ENCODE measurements at places on chromosomes 16 and 17.
A peak's percentile ranks its signal among the peaks of the same experiment; 100 is the strongest.

DNA sequence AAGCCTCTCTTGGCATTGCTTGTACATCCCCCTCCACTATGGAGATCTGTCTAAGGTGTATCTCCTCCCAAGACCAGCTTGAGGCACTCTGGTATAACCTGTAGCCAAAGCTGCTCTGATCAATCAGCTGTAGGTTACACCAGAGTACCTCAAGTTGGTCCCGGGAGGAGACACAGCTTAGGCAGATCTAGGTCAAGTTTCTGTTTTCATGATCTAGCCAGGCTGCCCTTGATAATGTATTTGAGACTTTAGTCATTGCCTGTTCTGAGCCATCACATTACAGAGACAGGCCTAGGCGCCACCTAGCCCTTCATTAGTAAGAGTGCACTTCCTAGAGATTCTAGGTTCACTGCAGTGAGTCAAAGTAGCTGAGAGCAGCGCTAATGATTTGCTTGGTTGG, 31.4 kb downstream of the ASGR1 start:
- DNase-seq: no peak

DNA sequence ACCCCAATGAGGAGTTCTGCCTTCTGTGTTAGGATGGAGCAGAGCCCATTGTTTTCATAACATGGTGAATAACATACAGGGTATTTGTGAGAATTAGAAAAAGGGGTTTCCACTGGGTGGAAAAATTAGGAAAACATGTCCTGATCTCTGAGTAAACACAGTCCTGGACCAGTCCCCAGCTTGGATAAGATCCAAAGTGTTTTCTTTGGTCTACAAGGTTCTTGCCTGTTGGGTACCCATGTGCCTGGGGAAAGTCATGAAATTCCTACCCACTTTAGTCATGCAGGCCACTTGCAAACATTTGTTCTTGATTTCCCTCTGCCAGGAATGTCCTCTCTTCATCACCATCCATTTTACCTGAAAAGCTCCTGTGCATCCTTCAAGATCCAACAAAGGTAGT, 164.8 kb upstream of the DYNLRB2 start:
- no peak for DNase-seq

GRCh38 chr17:60422162-60422665, at the start of gene CHCT1:
CHCT1 (plus strand) TSS chr17:60422489; CDS start chr17:60422593, 104 bp downstream.
- DNase-seq: no peak

GRCh38 chr16:30430428-30430970, 669 bp upstream of the DCTPP1 start:
- peak; percentile 81 for DNase-seq

DNA sequence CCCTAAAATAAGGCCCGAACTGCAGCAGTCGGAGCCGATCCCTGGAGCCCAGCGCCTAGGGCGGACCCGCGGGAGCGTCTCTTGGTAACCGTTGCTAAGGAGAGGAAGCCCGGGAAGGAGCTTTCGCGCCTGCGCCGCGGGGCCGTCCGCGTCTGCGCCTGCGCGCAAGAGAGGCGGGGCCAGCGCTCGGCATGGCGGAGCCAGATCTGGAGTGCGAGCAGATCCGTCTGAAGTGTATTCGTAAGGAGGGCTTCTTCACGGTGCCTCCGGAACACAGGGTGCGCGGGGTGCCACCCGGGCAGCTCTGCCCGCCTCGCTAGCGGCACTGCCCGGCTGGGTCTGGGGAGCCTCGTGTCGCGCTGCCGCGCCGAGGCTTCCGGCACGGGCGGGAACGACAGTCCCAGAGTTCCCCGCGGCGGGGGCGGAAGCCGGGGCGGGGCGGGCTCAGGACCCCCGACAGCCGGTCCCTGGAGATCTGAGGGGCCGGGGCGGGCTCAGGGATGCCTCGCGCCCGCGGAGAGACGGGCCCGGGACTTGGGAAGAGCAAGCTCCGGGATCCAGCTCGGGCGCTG, at the start of gene CDK10:
TSS of gene CDK10 (plus strand) at position 170 of the 572 bp plus-strand sequence. CDS start at position 192, 22 bp downstream.
- peak; percentile 75 for DNase-seq

GRCh38 chr17:64385187-64386083, 5.2 kb downstream of the PECAM1 start:
- DNase-seq: peak; percentile 30

- DNase-seq: no peak
These were observed 17.8 kb downstream of the TSPOAP1 start for GRCh38 chr17:58310511-58311428.

- no peak for DNase-seq
These were observed 321.8 kb downstream of the HS3ST3B1 start for GRCh38 chr17:14622615-14623101.

- no peak for DNase-seq
These were observed 8.1 kb upstream of the ATXN7L3 start for GRCh38 chr17:44207743-44208142.

Measured in AML-193 (cell line).